ENCODE measurements at places on chromosomes 5 and 9. TPM values are rescaled to one million over a fixed set of nuclear protein-coding genes. Genes with fewer than 3 reads are reported as not detected.

The TICAM2 gene
- 11.9 TPM for total RNA-seq

The ANKRD34B gene
- total RNA-seq = not detected

The CDC20B gene
- not detected for total RNA-seq

- DNase-seq = no peak
These were observed 49.8 kb downstream of the RASEF start for GRCh38 chr9:83012922-83013838.

DNA sequence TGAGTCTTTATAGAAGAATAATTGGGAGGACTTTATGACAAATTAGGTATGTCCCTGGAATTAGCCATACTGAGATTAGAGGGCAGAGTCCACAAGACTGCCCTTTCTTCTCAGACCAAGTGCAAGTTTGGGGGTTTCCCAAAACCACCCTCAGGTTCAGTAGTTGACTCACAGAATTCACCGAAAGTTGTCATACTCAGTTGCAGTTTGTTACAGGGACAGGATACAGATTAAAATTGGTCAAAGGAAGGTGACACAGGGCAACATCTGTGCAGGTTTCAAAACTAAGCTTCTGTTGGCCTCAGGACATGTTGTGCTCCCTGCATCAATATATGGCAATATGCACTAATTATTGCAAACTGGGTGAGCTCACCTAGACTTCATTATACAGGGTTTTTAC is 3.8 kb downstream of the RANBP17 start:
- no peak for DNase-seq

- no peak for DNase-seq
These were observed 1.1 kb downstream of the CTXN3 start for GRCh38 chr5:127650022-127650421.

DNA sequence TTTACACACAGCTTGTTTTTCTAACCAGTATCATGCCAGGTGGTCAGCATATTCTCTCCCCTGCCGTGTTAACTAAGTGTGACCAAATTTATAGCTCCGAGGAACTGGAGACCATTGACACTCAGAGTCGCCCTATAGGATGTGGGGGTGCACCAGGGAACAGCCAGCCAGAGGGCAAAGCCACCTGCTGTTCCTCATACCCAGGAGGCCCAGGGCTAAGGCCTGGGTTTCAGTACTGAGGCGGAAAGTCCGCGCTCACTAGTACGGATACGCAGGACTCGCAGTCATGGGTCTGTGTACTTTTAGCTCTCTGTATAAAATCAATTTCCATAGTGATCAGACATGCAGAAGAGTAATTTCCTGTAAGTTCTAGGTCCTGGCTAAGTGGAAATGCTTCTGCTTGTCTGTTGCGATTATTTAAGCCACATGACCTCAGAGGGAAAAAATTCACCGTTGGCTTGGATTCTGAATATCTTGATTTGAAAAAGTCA is 247.0 kb downstream of the AOPEP start:
- DNase-seq = no peak

GRCh38 chr9:78316166-78316892 is 19.4 kb downstream of the PSAT1 start:
- DNase-seq = no peak

- no peak for DNase-seq
These were observed 104.0 kb upstream of the POU5F2 start for GRCh38 chr5:93845376-93845775.
